ENCODE measurements at places on chromosomes 3 and 15. TPM values are rescaled to one million over a fixed set of nuclear protein-coding genes. Genes with fewer than 3 reads are reported as not detected.
A peak's percentile ranks its signal among the peaks of the same experiment; 100 is the strongest.

DNA sequence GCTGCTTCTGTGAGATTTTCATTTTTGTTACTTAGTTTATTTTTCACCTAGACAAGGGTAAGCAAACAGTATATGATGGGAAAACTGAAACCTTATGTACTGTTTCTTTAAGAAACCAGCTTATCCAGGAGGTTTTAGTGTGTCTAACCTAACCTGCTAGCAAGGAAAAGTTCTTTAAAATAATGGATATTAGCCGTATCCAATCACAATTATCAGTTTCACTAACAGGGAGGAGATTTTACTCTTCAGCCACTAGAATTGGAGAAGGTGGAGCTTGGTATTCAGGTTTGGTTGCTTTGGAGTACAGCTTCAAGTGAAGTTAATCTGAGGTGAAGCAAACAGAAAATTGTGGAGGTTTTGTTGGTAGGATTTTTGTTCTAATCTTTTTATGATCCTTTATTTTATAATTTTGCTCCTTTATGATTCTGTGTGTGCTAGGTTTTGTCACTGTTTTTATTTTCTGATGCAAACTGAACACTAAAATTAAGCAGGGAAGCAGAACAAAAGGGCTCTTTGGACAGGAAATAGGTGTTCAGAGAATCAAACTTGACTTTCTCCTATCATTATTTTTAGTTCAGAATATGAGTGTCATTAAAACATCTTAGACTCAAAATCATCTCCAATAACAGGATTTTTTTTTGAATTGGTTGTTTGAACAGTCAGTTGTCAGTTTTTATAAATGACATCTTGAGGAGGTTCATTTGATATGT is 13.0 kb downstream of the ZFAND6 start:
- peak; percentile 93 for DNase-seq

DNA sequence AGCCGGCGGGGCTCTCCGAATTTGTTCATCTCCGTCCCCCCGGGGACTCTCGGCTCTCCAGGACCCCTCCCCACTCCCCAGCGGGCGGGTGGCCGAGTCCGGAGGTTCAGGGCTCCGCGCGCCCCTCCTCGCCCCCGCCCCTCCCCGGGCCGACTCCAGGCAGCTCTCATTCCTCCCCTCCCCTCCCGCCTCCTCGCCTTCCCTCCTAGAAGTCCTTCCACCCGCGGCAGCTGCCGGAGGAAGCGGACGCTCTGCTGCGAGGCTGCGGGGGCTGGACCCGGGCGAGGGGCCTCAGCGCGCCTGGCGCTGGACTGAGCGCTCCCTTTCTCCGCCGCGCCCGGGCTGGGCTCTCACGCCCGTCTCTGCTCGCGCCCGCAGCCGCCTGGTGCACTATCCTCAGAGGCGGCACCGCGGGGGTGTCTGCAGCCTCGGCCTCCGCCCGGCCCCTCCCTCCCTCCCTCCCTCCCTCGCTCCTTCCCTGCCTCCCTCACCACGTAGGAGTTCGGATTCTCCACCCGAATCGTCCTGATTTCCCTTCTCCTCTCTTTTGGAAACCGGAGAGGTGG is at the start of gene ROBO2:
ROBO2 (plus strand) TSS at position 494 of the 566 bp plus-strand sequence. CDS start 687 bp downstream, outside the sequence.
- DNase-seq, result peak; percentile 66

DNA sequence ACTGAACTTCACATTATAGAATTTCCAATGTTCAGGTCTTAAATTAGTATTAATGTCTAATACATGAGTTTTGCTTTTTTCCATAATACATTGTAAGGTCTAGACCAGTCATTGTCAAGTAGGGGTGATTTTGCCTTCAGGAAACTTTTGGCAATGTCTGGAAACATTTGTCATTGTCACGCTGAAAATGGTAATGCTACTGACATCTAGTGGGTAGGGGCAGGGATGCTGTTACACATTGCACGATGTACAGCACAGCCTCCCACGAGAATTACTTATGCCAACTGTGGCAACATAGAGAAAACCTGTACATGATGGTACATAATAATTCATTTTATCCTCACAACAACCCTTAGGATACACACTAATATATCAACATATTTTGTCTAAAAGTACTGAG is 384.1 kb downstream of the CADM2 start:
- no peak for DNase-seq

RASGRP1 gene
- polyA plus RNA-seq, result not detected

All from foreskin keratinocyte (primary cell).